Tongue (tissue), 3 donors: ENCODE measurements at places on chromosomes 16 and 17.
A peak's percentile ranks its signal among the peaks of the same experiment; 100 is the strongest.

- DNase-seq = no peak
These were observed 856 bp upstream of the SCPEP1 start for GRCh38 chr17:56976941-56977608.

DNA sequence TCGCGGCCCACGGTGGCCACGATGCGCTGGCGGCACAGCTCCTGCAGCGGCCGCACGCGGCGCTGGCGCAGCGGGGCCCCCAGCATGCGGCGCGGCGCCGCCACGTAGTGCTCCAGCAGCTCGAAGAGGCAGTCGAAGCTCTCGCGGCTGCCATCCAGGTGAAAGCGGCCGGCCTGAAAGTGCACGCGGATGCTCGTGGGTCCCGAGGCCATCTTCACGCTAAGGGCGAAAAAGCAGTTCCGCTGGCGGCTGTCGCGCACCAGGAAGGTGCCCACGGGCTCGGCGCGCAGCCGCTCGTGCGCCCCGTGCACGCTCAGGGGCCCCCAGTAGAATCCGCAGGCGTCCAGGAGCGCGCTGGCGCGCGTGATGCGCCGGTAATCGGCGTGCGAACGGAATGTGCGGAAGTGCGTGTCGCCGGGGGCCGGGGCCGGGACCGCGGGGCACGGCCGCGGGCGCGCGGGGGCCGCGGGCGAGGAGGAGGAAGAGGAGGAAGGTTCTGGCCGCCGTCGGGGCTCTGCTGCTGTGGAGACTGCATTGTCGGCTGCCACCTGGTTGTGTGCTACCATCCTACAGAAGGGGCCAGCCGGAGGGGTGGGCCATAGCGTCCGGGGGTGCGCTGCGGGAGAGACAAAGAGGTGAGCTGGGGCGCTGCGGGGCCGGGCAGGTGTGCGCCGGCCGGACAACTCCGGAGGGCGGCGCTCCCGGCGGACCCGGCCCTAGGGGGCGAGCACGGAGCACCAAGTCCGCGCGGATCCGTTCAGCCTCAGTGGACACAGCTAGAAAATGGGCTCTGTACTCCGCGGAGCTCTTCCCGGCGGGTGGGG is 879 bp downstream of the SOCS1 start:
- DNase-seq = peak; percentile 68

DNA sequence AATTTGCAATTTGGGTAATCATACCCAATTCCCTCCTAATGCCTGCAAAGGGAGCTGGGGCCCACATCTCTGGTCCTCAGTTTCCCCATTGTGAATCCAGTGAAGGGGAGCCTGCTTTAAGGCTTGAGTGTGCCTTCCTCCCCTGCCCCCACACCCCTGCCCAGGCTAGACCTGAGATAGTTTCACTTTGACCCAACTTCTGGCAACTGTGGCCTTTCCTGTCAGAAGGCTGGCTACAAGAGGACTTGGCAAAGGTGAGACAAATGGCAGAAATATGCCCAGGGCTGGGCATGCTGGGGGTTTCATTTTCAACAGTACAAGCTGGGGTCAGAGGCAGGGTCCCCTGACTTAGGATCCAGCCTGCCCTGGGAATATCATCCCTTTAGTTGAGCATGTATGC is 10.0 kb downstream of the SOCS1 start:
- no peak for DNase-seq

- peak; percentile 85 for DNase-seq
These were observed 8.5 kb downstream of the CHTF8 start for GRCh38 chr16:69123910-69124309.

GRCh38 chr17:2892305-2892971 is 96.2 kb downstream of the RAP1GAP2 start:
- DNase-seq = no peak

GRCh38 chr16:22220069-22220440 is 14.0 kb downstream of the EEF2K start:
- DNase-seq = peak; percentile 97

GRCh38 chr17:71380936-71381335 is 739.9 kb upstream of the SOX9 start:
- no peak for DNase-seq

DNA sequence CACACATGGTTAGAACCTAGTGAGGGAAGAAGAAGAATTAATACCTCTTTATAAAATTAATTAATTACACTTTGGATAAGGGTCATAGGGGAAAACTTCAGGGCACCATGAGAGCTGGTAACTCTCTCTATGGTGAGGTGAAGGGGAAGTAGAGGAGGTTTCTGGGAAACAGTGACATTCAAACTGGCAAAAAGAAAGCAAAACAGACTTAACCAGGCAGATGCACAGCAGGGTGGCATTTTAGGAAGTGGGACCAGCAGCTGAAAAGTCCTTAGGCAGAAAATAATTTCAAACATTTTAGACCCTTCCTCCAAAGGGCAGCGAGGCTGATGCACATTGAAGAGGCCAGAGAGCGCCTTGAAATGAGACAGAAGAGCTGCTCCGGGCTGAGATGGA is 157.8 kb downstream of the CDH13 start:
- no peak for DNase-seq
